ENCODE measurements at places on chromosomes 2 and 18.

DNA sequence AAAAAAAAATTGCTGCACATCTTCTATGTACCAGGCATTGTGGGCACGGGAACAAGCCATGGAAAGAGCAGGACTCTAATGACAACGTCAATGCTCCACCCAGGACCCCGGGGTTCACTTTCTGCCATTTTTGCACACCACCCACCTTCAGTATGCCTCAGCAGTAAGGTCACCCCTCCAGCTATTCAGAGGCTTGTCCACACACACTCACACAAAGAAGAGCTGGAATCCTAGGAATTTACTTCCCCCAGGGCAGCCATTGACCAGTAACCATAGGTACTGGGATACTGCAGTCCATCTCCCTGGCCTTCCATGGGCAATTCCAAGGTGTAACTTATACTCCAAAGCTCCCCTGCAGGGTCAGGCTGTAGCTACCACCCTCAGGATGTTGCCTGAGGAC, 170.8 kb downstream of the SUCLG1 start:
- no peak for DNase-seq

- no peak for DNase-seq
These were observed 36.6 kb downstream of the CASP10 start for GRCh38 chr2:201219328-201220096.

DNA sequence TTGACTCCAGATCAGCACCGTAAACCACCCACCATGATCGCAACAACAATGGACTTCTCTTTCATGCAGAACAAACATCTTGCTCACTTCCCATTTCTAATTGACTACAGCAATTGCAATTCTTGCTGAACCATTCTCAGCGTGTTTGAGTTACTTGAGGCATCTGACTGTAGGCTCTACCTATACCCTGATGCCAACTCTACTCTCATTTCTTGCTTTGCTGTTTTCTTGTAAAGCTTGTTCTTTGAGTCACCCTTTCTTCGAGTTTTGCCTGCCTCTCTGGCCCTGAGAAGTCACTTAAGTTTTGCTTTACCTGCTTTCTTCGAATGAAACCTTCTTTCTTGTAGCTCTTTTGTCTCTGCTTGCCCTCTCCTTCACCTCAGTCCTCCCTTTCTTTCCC, 160.5 kb upstream of the RND3 start:
- no peak for DNase-seq

GRCh38 chr2:187546762-187547333, 7.4 kb downstream of the TFPI start:
- no peak for DNase-seq

- no peak for DNase-seq
These were observed 2.1 kb downstream of the IL1RL1 start for GRCh38 chr2:102313471-102313870.

DNA sequence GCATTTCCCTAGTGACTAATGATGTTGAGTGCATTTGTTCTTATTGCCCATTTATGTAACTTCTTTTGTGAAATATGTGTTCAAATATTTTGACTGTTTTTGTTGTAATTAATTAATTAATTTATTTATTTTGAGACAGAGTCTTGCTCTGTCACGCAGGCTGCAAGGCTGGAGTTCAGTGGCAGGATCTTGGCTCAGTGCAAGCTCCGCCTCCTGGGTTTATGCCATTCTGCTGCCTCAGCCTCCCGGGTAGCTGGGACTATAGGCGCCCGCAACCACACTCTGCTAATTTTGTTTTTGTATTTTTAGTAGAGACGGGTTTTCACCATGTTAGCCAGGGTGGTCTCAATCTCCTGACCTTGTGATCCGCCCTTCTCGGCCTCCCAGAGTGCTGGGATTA, 71.9 kb downstream of the TAF4B start:
- DNase-seq = no peak

DNA sequence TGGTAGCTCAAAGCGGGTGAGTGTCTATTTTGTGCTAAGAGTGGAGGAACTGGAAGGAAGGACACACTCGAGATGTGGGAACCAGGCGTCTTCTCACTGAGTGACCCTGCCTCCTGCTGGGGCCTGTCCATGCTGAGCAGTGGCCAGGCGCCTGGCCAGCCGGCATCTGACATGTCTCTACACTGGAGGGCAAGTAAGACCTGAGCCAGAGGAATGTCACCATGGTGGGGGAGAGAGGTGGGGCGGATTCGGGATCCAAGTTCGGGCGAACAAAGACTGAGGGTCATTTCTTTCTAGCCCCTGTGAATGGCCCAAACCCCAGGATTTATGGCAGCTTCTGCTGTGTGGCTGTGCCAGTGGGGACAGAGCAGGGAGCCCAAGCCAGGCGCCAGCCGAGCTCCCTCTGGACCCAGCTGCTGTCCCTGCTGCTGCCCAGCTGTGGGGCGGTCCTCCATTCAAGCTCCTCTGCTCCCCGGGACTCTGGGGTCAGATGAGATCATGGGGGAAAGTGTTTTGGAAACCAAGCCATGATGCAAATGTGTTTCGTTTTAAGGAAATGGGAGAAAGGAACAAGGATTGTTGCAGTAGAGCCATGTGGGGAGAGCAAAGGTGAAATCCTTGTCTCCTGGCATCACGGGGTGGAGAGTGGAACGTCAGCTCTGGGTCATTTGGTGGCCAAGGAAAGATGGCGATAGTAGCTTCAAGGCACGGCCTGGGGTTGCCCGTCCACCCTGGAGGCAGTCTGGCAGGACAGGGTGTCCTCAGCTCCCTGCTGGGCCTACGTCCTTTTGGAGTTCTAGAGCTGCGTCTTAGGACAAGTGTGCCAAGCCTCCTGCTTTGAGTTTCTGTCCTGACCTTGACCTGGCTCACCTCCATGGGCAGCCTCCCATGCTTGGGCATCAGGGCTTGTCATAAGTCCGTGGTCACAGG, 8.1 kb downstream of the ACKR3 start:
- DNase-seq = no peak

GRCh38 chr2:212345966-212346365, 192.6 kb downstream of the ERBB4 start:
- DNase-seq = no peak

DNA sequence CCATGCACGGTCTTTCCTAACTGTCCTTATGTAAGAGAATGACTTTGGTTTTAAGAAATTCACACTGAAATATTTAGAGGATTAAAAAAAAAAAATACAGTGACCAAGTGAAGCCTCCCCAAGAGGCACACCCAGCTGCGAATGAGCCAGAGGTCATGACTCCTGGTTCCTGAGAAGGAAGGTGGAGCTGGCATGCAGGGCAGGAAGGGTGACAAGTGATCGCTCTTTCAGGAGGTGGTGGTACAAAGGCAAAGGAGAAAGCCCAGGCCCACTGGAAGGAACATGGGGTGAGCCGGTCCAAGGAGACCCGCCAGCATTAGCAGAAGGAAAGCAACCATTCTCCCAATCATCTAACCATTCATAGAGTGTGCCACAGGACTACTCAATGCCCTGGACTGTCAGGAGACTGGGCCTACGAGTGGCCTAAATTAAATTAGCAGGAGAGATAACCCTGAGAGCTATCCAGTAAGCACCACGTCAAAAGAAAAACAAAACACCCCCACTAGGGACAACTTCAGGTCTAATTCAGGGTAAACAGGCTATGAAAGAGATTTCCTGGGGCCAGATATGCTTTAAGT, 7.8 kb downstream of the INO80C start:
- no peak for DNase-seq

DNA sequence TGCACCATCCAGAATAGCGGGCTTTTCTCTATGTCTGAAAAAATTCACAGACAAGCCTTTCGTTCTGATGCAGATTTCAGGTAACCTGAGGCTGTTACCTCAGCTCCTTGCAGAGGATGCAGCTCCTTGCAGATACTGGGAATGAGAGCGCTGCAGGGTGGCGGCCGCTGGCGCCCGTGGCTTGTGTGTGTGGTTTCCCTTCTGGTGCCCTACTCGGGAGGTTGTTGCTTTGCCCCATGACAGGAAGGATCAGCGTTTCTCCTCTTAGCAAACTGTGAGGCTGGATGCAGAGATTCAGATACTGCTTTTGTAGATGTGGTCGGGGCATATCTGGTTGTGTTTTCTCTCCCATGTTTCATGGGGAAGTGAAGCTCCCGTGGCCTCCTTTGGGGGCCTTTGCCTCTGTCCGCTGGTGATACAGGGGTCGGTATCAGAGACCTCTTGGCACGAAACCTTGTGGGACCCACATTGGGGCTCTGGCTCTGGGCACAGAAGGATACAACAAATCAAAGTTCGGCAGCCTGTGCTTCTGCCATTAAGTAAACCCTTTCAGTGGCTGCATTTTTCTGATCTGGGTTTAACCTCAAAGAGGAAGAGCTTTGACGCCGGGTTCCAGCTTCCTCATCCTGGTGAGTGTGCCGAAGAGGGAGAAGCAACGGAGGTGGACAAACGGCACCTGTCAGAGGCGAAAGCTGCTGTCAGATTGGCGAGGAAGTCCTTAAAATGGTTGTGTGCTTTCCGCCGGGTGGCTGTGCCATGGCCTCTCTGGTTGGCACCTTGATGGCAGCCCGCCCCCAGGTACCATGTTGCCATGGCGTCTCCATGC, 127.8 kb downstream of the MBP start:
- DNase-seq = peak; percentile 24

- DNase-seq = no peak
These were observed 2.8 kb downstream of the ABCB6 start for GRCh38 chr2:219215871-219216534.

DNA sequence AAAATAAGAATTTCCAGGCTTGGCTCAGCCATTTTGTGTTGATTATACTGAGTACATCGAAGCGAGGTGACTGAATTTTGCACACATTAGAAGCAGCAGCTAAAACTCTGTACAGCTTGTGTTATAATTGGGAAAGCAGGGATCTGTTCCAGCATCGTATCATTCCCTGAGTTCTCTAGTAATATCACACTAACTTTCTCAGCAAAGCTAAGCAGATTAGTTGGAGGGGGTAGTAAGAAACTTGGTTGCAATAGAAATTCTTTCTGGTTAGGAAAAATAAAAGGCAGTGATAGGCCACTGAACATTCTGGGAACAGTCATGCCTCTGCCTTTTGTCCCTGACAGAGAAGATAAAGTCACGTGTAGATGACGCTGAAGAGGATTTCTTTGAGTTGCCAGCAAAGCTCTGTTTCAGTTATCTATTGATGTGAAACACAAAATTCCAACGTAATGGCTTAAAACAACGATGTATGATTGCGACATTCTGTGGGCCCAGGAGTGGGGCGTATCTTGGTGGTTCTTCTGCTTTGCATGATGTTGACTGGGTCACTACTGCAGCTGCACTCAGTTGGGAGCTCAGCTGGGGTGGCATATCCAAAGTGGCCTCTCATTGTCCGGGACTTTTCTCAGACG, 202.1 kb upstream of the MEX3C start:
- no peak for DNase-seq

DNA sequence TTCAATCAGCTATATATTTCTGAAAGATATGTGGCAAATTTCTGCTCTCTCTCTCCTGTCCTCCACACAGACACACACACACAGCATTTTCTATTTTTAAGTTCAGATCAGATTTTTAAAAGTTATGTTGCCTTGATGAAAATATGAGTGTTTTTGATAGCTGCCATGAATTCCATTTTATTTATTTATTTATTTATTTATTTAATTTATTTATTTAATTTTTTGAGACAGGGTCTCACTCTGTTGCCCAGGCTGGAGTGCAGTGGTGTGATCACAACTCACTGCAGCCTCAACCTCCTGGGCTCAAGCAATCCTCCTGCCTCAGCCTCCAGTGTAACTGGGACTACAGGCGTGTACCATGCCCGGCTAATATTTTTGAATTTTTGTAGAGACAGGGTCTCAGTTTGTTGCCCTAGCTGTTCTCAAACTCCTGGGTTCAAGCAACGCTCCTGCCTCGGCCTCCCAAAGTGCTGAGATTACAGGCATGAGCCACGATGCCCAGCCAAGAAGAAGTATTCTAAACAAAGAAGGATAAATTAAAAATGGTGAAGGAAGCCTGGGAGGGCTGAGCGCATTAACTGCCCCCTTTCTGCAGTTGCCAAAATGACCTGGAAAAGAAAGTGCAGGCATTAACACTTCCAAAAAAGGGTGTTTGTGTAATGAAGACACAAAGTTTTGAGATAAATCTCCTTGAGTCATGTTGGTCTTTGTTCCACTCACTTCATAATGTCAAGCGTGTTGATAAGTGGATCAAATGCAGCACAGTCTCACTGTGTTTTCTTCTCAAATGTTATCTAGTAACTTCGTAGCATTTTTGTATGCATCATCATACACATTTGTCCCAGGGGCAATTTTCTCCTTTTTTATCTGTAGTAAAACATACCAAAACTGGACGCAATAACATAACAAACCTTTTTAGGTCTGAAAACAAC, 11.1 kb upstream of the IMPA2 start:
- no peak for DNase-seq

DNA sequence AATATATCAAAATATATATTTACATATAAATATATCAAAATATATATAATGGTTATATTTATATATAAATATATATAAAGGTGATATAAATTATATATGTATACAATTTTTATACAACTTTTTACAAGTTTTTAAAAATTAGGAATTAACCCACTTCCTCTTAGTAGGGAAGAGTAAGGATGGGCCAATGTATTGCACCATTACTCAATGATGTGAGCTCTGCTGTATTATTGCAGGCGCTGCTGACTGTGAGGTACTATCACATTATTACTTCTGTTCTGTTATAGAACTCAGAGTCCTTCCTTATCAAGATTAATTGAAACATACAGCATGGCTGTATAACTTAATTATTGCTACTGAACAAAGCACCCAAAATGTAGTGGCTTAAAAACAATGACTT, 46.0 kb downstream of the CCDC195 start:
- DNase-seq = no peak

GRCh38 chr2:234212534-234212933, 162.0 kb downstream of the SPP2 start:
- no peak for DNase-seq

DNA sequence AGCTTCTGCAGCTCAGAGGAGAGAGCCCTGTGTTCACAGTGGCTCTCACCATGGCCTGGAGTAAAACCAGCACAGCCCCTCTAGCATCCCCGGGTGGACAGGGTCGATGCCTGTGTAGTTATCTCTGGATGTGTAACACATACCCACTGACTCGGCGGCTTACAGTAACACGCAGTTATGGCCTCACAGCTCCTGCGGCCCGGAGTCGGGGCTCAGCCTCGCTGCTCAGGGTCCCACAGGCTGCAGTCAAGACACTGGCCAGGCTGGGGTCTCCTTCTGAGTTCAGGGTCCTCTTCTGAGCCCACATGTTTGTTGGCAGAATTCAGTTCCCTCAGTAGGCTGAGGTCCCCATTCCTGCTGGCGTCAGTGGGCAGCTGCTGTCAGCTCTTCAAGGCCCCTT, 2.5 kb upstream of the RAB17 start:
- DNase-seq = no peak

DNA sequence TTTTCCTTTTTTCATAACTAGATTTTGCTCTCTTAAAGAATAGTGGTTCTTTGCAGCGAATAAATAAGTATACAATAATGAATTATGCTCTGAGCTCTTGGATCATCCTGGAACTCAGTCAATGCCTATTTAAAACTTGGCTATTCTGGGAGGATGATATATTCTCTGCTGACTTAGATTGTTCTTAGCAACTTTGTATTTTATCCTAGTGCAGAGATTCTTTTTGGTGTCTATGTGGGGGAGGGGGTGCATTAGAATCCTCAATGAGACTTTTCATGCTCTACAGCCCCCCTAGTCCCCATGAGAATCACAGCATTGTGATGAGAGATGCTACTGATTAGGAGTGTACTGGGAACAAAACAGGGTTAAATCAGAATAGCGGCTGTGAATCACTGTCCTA, 8.8 kb upstream of the FAM98A start:
- no peak for DNase-seq

GRCh38 chr2:47751856-47752414, 31.0 kb upstream of the MSH6 start:
- no peak for DNase-seq

- no peak for DNase-seq
These were observed 49.9 kb downstream of the TRAF3IP1 start for GRCh38 chr2:238370094-238370822.

Data from CD4-positive, CD25-positive, alpha-beta regulatory T cell (primary cell).